Type B pancreatic cell (in vitro differentiated cells): ENCODE measurements at places on chromosomes 13 and 19. TPM values are rescaled to one million over a fixed set of nuclear protein-coding genes. Genes with fewer than 3 reads are reported as not detected.
A peak's percentile ranks its signal among the peaks of the same experiment; 100 is the strongest.

- H3K27me3 ChIP-seq, result peaks cover 11% of the 10 kb centered on the region
- no peak for DNase-seq
- no peak overlapping the region for H3K4me3 ChIP-seq
- H3K27ac ChIP-seq, result no peak overlapping the region
- H3K36me3 ChIP-seq, result no peaks in the 10 kb centered on the region
Measured at GRCh38 chr19:33752018-33752800, 44.5 kb upstream of the KCTD15 start.

DNA sequence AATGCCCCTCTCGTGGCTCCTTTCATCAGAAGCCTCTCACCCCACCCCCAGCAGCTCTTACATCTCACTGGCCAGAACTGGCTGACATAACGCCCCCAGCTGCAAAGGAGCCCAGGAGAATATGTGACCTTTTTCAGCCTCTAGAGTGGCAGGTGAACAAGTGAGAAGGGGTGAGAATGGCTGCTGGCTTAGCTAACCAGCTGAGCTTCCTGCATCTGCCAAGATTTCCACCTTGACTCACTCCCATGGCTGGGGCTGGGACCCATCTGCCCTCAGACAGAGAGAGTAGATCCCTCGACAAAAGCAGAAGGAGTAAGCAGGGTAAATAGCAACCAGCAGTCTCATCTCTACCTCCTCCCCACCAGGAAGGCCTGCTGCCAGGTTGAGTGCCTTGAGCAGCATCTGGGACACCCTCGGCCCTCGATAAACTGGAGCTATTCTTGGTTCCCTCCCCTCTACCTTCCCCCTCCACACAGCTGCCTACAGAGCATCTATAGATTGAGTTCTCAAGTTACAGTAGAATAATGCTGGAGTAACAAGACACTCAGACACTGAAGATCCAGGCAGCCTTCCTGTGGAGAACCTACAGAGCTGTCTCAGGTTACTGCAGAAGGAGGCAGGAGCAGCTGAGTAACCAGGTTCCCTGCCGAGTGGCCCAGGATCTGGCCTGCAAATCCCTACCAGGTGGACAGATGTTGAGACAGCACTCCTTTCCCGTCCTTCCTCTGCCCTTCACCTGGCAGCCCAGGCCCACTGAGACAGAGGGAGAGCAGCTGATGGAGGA, 15.5 kb downstream of the KASH5 start:
- H3K27me3 ChIP-seq, result peaks cover 6% of the 10 kb centered on the region
- H3K4me3 ChIP-seq, result peak overlapping the region; percentile 47
- peaks cover 19% of the 10 kb centered on the region for H3K4me1 ChIP-seq
- H3K27ac ChIP-seq, result peak overlapping the region; percentile 66
- no peaks in the 10 kb centered on the region for H3K36me3 ChIP-seq

GRCh38 chr19:46530636-46531035, 35.0 kb upstream of the PNMA8B start:
- H3K36me3 ChIP-seq, result no peaks in the 10 kb centered on the region
- no peak overlapping the region for H3K4me3 ChIP-seq

GRCh38 chr13:113814435-113814821, 49.4 kb downstream of the GAS6 start:
- peaks cover 2% of the 10 kb centered on the region for H3K27me3 ChIP-seq
- no peak overlapping the region for H3K4me3 ChIP-seq
- DNase-seq, result no peak
- peaks cover 9% of the 10 kb centered on the region for H3K4me1 ChIP-seq
- no peaks in the 10 kb centered on the region for H3K36me3 ChIP-seq

POLR1D gene
- total RNA-seq, result 118 and 155 TPM in 2 replicates

DNA sequence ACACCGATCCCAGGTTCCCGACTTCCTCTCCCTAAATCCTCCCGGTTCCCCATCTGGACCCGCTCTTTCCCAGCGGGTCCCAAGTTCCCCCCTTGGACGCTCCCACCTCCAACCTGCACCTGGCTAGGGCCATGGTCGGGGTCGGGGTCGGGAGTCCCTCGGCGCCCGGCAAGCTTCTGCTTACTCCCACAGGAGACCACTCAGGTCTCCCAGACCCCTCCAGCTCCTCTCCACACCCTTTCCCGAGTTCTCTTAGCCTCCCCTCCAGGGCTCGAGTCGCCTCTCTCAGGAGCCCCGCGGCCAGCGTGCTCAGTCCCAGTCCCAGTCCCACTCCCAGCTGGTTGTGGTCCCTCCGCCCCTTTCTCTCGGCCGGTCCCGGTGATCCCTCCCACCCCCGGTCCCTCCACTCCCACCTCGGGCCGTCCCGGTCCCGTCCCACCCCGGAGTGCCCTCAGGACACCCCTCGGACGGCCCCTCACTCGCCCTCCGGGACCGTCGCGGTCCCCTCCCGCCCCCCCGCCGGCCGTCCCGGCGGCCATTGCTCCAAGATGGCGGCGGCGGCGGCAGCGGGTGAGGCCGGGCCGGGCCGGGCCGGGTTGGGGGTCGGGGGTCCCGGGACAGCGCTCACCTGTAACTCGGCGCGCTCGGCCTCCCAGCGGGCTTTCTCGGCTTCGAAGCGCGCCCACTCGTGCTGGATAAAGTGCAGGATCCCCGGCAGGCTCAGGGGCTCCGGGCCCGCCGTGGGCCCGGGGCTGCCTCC, at the start of gene FKRP:
FKRP (plus strand) TSS at position 537 of the 760 bp plus-strand sequence. CDS start 9,394 bp downstream, outside the sequence.
- peak within 1 kb of the TSS; percentile 95 for H3K4me3 ChIP-seq
- peaks cover 10% of the 10 kb centered on the region for H3K36me3 ChIP-seq
- peaks cover 30% of the 10 kb centered on the region for H3K4me1 ChIP-seq
- no peaks in the 10 kb centered on the region for H3K27me3 ChIP-seq

DNA sequence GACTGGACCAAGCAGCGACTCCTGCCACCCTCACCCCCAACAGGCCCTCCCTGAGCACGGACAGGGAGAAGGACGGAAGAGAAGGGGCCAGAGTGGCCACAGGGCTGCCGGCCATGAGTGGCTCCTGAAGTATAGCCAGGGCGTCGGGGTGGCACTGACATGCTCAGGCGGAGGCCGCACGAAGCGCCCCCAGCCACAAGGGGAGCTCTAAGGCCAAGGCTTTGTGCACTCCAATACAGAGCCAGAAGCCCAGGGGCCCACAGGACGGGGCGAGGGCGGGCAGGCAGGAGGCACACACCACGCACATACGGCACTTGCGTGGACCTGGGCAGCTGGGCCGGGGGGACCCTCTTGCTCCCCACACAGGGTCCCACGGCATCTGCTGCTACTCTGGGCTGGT, 52.0 kb downstream of the KLF2 start:
- H3K27ac ChIP-seq, result no peak overlapping the region
- H3K4me3 ChIP-seq, result no peak overlapping the region
- H3K4me1 ChIP-seq, result peaks cover 4% of the 10 kb centered on the region
- no peaks in the 10 kb centered on the region for H3K27me3 ChIP-seq

ABHD17A gene
- total RNA-seq, result 60.4 and 62.0 TPM in 2 replicates

- DNase-seq, result no peak
- H3K27me3 ChIP-seq, result no peaks in the 10 kb centered on the region
- H3K36me3 ChIP-seq, result no peaks in the 10 kb centered on the region
- H3K4me1 ChIP-seq, result no peaks in the 10 kb centered on the region
Measured at GRCh38 chr13:91824416-91824815, 426.0 kb downstream of the GPC5 start.

VSTM2B gene
- total RNA-seq, result 0.68 TPM in 1 of 2 replicates, not detected in the other

RFPL4A gene
- not detected in 2 replicates for total RNA-seq
